Sciatic nerve (tissue), 2 donors: ENCODE measurements at places on chromosomes 7 and 10.

DNA sequence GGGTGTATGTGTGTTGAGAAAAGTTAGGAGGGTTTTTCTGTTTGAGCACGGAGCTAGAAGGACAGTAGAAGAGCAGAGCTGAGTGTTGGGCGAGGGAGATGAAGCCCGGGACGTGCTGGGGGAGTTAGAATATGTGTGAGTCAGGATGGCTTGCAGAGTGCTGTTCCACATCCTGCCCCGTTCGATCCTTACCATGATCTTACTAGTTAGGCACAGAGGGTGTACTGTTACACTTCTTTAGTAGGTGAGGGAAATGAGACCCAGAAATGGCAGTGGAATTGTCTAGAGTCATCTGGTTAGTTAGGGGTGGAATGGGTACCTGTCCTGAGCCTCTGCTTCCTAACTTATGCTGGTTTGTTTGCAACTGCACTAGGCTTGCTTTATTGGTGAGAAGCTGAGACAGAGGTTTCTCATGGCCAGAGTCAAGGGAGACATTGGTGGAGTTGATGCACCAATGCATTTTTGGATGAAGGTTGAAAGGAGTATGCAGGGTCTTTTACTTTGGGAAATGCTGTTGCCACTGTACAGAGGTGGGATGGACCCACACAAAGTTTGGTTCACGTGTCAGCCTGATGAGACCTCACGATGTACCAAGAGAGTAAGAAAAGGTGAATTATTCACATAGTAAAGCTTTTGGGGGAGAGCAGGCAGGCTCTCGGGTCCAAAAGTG, 42.4 kb downstream of the CCNY start:
- DNase-seq: no peak

DNA sequence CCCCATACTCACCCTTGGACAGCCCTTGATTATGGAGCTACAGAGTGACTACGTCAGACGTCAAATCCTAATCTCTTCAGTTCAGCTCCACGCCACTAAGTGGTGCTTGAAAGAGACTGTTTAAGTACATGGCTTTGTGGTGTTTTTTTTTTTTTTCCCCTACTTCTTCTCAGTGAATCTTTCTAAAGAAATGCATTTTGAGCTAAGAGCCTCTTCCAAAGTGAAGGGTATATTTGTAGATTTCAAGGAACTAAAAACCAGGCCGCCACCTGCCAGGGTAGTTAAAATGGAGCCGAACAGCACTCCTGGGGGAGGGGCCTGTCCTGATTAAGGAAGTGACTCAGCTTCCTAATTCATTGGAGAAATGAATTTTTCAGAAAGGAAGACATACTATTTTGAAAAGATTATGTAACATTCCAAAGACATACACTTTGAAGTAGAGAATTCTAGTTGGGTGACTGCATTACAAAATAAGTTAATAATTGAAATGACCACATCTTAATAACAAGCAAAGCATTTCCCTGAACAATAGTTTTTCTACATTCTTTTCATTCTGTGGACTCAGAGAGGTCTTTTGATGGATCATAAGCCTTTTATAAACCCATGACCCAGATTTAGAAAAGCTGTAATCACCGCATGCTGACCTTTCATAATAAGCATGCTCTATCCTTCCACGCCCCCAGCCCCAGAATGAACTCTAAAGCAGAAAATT, 20.6 kb upstream of the VPS41 start:
- DNase-seq: no peak

GRCh38 chr10:45379891-45380540, 6.0 kb downstream of the ALOX5 start:
- no peak for DNase-seq

- DNase-seq: no peak
Observed at GRCh38 chr10:27826369-27826768, 80.8 kb upstream of the MKX start.

GRCh38 chr7:148894591-148894990, 10.5 kb upstream of the EZH2 start:
- DNase-seq: no peak

- no peak for DNase-seq
Observed at GRCh38 chr7:142249918-142250317, 7.9 kb downstream of the PRSS58 start.

DNA sequence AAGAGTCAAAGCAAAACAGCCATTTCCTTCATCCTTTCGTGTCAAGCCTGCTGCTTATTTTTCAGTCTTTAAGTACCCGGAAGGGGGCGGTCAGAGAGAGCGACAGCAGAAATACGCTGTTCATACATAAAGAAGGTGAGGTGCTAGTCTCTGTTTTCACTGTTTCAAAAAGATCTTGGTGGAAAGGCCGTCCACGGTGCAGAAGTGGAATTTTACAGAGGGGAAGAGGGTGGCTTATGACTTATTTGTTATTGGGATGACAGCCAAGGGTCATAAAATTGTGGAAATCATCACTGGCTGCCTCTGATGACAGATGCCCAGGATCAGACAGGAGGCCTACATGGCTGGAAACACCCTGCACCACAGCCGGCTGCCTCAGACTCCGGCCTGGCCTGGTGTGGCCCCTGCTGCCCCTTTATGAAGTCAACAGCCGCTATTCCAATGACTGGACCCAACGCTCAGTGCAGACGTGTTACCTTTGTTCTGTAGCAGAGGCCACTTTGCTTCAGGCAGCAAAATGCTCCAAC, 57.0 kb downstream of the HIPK2 start:
- no peak for DNase-seq

GRCh38 chr10:112562809-112563663, 116.0 kb downstream of the VTI1A start:
- DNase-seq: no peak

DNA sequence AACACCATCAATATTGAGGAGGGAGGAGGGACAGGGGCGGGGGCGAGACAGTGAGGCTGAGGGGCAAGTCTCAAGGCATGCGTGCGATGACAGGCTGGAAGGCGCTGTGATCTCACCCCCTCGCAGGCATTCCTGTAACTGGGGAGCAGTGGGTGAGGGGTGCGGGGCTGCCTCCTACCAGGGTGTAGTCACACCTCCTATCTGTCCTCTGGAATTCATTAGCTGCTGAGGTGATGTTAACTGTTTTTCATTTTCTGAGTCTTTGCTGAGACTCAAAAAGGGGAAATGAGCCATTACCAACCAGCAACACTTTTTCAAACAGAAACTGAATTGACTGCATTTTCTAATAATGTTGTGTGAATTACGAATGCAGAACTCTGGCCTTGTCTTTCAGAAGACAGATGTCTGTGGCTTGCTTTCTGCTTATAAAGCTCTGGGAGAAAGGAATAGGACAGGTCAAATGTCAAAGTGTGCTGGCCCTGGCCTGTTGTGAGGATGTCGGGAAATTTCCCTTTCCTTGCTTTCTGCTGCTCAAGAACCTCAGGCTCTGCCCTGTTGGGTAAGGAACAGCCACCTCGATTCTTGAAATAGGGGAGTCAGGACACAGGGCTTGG, 23.7 kb upstream of the CDH23 start:
- DNase-seq: no peak

DNA sequence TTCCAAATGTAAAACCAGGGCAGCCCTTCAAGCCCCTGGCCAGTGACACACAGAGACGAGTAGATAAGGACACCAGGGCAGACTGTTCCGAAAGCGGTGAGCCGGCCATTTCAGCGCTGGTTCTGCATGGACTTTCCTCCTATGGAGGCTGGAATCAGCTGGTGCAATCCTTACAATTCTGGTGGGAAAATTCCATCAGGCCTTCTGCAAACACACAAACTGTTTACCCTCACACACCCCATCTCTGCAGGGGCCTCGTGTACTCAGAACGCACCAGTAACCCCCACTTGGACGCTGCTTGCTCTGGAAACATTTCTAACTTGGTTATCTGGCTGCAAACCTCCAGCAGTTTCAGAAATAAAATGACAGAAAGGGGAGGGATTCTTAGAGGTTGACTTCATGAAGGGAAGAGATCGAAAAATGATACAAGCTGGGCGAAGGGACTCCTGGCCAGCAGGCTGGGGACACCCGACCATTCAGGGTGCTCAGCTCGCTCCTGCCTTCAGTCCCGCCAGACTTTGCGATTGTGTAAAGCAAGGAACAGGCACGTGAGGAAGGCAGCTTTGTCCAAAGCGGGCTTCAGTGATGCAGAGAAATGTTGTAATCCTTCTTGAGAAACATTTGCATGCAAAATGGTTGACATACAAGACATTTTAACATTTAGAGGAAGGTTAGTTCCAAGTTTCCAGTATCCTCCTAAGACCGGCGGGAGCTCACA, 19.7 kb upstream of the SHH start:
- DNase-seq: peak; percentile 38

- no peak for DNase-seq
Observed at GRCh38 chr7:154881026-154881425, 121.9 kb downstream of the PAXIP1 start.

- peak; percentile 78 for DNase-seq
Observed at GRCh38 chr7:158829021-158829341, 328 bp downstream of the ESYT2 start.

DNA sequence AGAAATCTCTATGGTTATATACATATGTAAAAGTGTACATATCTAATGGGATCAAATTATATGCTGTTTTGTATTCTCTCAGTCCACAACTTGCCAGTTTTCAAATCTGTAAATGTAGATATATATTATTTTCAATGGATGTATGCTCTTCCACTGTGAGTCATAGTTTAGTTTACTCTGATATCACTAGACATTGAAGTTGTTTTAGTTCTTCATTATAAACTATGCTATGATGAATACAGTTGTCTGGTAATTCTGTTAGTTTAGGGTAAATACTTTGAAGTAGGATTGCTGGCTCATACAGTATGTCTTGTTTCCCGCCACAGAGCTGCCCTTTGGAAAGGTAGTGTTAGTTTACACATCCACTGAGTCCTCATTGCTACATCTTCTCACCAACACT, 25.2 kb downstream of the SDK1 start:
- no peak for DNase-seq

- DNase-seq: no peak
Observed at GRCh38 chr10:22754296-22754695, 39.9 kb upstream of the PIP4K2A start.

GRCh38 chr10:3623746-3624145, 161.3 kb downstream of the KLF6 start:
- no peak for DNase-seq

DNA sequence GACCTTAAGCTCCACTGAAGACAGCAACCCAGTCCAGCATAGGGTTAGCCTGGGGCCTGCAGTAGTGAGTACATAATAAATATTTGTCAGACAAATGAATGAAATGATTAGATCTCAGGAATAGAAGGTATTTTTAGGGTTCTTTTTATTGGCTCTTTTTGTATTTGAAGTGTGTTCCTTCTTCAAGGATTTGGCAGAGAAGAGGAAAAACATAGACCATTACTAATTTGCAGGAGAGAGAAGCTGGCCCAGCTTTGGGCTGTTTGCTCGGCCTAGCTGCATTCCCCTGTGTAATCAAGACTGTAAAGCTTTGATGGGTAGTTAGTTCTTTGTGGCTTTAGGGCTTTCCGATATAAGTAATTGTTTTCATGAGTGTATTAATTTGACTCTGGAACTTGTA, 64.2 kb downstream of the CNNM2 start:
- no peak for DNase-seq

GRCh38 chr7:95264363-95264891, 59.9 kb downstream of the PON1 start:
- no peak for DNase-seq

DNA sequence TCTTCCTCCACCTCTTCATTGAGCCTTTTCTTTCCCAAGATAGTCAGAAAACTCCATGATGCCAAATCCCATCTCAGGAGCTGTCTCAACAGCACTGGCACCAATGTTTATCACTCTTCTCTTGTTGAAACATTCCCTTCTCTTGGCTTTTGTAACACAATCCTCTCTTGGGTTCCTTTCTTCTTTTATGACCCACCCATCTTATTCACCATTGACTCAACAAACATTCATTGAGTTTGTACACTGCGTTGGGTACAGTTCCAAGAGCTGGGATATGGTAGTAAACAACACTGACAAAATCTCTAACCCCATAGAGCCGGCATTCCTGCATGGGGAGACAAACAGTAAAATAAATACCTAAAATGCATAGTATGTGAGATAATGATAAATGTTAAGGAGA, 577.5 kb downstream of the INHBA start:
- DNase-seq: no peak

GRCh38 chr7:97357459-97357858, 240.0 kb downstream of the SDHAF3 start:
- DNase-seq: no peak

GRCh38 chr7:52100-52499, 140.3 kb upstream of the FAM20C start:
- no peak for DNase-seq

- DNase-seq: no peak
Observed at GRCh38 chr7:13031468-13031867, 344.0 kb downstream of the ARL4A start.

- DNase-seq: no peak
Observed at GRCh38 chr7:81420526-81421226, 349.2 kb downstream of the HGF start.

DNA sequence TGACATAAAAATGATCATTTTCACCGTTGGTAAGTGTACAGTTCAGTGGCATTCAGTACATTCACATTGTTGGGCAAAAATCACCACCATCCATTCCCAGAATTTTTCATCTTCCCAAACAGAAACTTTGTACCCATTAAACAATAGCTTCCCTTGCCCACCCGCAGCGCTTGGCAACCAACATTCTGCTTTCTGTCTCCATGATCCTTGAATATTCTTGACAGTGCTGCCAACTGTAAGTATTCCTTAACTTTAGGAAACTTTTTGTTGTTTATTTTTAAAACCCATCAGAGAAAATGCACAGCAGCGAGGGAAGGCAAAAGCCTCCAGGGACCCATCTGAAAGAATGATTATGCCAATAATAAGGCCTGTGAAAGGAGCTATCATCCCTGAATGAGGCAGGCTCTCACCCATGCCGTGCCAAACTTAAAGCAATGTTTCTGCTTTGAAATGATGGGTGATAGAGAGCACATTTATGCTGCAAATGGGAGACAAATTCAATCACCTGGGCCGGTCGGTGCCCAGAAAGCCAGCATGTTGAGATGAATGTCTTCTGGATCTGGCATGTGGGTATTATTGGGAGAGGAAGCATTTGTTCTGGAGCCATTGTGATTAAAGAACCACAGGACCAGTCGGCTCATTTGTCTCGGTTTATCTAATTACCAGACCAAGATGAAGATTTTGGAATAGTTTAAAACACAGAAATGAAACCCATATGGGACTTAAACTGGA, 202.1 kb upstream of the NPVF start:
- DNase-seq: no peak

- DNase-seq: no peak
Observed at GRCh38 chr7:28083998-28084985, 96.3 kb downstream of the JAZF1 start.

DNA sequence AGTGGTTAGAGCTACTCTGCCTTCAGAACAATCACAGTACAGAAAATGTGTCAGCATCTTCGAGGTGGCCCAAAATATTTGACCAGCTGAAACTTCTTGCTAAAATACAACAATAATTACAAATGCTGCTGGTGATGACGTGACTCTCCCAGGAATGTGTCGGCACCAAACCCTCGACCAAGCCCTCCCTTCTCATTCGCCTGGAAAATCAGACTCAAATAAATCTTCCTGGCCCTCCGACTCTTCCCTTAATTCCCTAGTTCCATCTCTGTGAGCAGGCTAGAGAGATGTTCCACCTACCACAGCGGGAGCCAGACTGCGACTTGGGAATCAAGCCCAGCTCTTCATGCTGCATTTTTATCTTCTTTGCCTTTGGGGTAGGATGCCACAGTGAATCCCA, 4.1 kb downstream of the PRSS2 start:
- no peak for DNase-seq

GRCh38 chr7:935874-936385, 18.6 kb downstream of the ADAP1 start:
- DNase-seq: no peak

GRCh38 chr10:125156196-125156595, 4.2 kb downstream of the CTBP2 start:
- no peak for DNase-seq
